ENCODE measurements at places on chromosomes 3 and 15.

- no peak for DNase-seq
These were observed 26.9 kb upstream of the TPM1 start for GRCh38 chr15:63015618-63016017.

DNA sequence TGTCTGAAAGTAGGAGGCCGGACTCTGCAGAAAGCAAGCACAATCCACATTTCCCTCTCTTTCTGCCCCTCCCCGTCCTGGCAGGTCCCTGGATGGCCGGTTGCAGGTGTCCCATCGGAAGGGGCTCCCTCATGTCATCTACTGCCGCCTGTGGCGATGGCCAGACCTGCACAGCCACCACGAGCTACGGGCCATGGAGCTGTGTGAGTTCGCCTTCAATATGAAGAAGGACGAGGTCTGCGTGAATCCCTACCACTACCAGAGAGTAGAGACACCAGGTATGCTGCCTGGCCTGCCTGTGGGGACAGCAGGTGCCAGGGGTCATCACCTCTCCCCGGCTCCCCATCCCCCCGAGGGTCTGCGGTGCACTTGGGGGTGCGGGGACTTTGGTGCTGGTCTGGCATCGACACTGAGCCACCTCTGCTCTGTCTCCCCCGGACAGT is 89.6 kb downstream of the AAGAB start:
- DNase-seq: no peak

DNA sequence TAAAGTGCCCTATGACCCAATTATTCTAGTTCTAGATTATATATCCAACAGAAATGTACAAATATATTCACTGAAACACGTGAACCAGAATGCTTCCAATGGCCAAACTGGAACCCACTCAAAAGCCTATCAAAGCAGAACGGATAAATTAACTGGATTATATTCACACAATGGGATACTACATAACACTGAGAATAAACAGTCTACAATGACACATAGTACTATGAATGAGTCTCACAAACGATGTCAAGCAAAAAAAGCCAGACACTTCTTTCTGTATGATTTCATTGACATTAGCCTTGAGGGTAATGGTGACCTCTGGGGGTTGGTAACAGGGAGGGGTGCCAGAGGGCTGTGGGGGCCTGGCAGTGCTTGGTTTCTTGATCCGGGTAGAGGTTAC is 50.9 kb upstream of the HACD2 start:
- DNase-seq: no peak

DNA sequence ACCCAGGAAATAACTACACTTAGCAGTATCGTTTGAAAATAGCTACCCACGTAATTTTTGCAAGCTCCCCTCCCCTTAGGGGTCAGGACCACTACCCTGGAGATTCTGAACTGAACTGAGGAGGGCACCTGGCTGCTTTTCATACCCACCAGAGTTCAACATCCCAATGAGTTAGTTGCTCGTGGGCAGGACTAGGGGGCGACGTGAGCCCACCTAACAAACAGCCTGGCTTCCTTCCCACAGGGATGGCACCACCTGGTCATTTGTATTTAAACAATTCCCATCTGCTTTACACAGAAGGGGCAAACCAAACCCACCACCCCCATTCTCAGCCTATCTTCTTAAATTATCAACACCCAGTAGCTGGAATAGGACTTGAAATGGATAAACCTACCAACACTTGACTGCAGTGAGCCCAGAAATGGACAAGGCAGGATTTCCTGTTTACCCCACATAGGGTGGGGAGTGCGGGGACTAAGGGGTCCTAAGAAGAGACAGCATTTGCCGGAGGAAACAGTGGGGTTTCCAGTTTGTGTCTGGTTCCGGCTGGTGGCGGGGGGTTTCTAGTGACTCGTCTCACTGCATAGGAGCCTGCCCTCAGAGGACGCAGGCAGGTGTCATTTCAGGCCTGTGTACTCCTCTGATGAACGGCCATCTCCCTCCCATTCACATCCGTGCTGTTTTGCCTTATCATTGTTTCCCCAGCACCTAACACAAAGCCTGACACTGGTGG is 11.6 kb upstream of the VGLL4 start:
- peak; percentile 77 for DNase-seq

GRCh38 chr15:45904019-45904418 is 269.2 kb downstream of the SQOR start:
- DNase-seq: peak; percentile 61

DNA sequence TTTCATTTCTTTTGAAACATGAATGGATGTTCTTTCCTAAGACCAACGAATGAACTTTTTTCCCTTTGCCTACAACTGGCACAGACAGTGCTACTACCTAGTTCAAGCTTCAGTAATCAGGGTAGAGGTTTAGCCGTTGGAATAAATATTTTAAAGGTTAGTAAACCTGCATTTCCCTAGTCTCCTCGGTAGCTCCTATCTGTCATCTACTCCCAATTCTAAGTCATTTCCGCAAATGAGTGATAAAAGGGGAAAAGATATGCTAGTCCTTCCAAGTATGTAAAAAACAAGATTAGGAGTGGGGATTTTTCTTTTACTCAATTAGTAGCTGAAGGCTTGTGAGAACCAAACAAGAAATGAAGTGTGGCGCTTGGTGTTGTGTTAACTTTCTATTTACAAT is 15.2 kb downstream of the SLTM start:
- no peak for DNase-seq

DNA sequence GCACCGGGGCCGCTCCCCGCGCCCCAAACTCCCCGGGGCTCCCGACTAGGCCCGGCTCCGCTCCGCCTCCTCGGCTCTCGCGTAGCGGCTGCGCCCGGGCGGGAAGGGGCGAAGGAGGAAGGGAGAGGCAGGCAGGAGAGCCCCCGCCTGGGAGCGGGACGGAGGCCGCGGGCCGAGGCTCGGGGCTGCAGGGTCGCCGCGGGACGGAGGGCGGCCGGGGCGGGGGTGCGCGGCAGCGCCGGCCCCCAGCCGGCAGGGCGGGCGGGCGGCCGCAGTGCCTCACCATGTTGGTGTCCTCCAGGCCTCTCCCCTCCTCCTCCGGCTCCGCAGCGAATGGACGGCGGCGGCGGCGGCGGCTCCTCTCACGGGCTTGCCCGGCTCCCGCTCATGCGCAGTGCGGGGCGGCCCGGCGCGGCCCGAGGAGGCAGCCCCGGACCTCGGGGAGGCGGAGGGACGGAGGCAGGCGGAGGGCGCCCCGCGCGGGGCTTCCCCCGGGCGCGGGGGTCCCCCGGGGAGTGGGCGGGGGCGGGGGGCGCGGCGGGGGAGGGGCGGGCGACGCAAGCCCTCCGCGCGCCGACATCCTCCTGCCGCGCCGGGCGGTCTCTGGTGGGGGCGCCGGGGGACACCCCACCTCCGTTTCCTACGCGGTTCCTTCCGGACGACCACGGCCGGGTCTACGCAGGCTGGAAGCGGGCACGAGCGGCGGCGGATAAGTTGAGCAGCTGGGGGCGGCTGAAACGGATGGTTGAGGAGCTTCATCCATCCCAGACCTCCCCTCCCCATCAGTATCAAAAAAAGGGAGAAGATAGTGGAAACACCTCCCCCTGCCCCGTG is at the start of gene DCUN1D1:
Gene DCUN1D1, minus strand, starts transcription at position 335 of the 834 bp plus-strand sequence. Its CDS starts 49 bp downstream, at position 286.
- DNase-seq: peak; percentile 91

DNA sequence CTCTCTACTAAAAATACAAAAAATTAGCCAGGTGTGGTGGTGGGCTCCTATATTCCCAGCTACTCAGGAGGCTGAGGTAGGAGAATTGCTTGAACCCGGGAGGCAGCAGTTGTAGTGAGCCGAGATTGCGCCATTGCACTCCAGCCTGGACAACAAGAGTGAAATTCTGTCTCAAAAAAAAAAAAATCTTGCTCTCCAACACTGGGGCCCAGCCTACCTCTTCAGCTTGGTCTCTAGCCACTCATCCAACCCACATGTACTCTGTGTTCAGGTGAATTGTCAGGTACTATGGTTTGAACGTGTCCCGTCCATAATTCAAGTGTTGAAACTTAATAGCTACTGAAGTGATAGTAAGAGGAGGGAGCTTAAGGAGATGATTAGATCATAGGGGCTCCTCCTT is 22.4 kb upstream of the RAB7A start:
- no peak for DNase-seq

GRCh38 chr3:100650651-100651619 is 41.5 kb downstream of the ADGRG7 start:
- DNase-seq: no peak

DNA sequence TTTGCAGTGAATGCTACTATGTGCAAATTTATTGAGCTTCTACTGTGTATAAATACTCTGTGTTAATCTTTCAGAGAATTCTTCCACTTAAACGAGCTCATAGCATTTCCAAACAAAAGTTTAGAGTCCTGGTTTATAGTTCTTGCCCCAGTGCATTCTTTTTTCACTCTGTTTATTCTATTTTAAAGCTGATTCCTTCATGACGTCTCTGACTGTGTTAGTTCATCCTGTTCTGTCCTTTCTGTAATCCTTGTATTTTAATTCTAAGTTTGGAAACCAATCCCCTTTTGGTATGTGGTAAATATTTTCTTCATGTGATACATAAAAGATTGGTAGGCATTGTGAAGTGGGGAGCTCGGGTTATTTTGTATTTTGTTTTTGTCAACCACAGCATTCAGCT is 18.7 kb downstream of the P2RY14 start:
- no peak for DNase-seq

- no peak for DNase-seq
These were observed 43.4 kb downstream of the ESYT3 start for GRCh38 chr3:138477801-138478200.

GRCh38 chr15:86164232-86164898 is 84.7 kb downstream of the AGBL1 start:
- DNase-seq: peak; percentile 71

DNA sequence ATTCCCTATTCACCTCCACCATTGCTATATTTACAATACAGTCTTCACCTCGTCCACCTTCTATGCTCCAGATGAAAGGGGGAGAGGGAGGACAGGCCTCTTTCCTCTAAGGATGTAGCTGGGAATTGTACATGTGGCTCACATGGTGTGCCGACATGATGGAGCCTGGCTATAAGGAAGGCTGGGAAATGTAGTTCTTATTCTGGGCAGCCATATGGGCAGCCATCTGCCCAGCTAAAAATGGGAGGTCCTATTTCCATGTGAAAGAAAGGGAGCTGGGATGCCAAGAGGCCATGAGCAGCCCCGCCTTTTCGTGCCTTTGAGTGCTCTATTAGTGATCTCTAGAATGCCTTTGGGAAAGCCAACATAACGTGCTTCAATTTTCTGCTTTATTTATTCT is 27.1 kb upstream of the MGLL start:
- peak; percentile 96 for DNase-seq

DNA sequence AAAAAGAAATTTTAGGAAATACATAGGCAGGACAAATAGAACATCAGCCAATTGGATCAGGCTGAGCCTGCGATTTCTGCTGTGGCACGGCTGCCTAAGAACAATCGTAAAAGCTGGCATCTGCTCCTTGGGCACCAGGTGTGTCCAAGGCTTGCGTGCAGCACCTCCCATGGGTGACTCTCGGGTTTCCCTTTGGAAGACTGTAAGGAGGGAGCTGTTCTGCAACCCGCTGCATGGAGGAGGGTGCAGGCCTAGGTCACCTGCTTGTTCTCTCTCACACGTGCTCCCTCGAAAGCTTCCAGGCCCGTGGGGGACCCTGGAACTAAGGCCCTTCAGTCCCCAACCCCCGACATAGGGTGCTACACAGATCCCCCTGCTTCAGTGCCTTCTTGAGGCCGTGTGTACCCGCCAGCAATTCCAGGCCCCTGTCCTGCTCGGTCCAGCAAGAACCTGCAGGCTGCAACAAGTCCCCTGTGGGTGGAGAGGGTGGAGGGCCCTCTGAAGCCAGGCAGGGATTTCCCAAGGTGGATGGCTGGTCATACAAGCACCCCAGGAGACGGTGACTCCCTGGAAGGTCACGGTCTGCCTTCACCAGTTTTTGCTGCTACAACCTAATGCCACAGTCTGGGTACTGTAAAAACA is 3.4 kb downstream of the GP9 start:
- no peak for DNase-seq

DNA sequence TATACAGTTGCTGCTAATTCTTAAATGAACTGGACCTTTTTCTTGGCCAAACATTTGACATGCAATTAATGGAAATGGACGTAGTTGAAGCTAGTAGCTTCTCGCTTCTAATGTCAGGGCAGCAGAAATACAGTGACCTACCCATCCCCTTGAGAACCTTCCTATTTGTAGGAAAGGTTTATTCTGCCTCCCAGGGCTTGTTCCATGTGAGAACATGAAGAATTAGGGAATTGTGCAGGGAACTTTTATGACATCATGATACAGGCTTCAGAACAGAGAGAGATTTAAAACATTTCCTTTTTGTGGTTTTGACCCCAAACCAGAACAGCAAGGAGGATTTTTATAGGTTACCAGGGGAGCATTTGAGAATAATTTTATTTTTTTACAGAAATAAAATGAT is 406.6 kb upstream of the PPP2R3A start:
- no peak for DNase-seq

- peak; percentile 45 for DNase-seq
These were observed 632 bp upstream of the IDH3A start for GRCh38 chr15:78148392-78149067.

- DNase-seq: no peak
These were observed 758.0 kb downstream of the NTRK3 start for GRCh38 chr15:87498560-87498959.

- peak; percentile 23 for DNase-seq
These were observed 34.1 kb upstream of the SERPINI2 start for GRCh38 chr3:167507954-167508353.

- no peak for DNase-seq
These were observed 764.0 kb upstream of the DPPA4 start for GRCh38 chr3:110101361-110101760.

DNA sequence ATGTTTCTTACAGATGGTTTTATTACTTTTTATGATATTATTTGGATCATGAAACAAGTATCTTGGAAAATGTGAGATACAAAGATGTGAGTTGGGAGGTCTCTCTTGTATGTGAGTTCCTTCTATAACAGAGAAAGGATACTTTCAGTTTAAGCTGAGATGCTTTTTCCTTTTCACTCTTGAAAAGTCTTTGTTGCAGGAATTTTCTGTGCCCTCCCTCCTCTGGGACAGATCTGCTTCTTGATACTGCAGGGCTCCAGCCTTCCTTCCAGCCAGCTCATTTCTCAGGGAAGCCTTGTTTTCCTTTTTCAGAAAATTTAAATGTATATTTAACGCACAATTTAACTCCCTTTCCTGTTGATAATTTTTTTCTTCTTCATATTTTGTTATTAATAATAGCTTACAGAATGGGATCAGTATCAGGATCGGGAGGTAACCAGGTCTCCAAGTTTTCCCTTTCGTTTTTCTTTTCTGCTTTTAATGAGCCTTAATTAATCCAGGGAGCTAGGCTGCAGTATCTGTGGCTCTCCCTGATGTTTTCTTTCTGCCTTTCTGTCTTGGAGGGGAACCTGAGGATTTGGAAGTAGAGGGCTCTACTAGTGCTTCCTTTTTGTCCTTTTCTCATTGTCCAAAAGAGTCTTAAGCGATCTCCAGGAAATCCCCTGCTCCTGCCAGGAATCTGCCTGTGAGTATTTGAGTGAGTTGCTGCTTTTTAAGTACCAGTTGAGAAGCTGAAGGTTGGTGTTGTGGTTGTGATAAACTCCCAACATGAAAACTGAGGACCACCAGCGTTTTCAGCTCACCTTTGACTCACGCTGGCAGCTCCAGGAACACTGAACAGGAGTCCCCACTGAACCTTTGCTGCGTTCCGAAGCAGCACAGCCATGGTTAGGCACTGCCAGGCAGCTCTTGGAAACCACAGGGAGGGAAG is 105.7 kb downstream of the IGF1R start:
- DNase-seq: no peak

- no peak for DNase-seq
These were observed 107.1 kb downstream of the MECOM start for GRCh38 chr3:169556349-169556870.

GRCh38 chr3:16319307-16319706 is 54.3 kb downstream of the OXNAD1 start:
- peak; percentile 53 for DNase-seq

All from NCI-H82 (cell line).